Glutamatergic neuron (in vitro differentiated cells): ENCODE measurements at places on chromosomes 12 and 14. TPM values are rescaled to one million over a fixed set of nuclear protein-coding genes. Genes with fewer than 3 reads are reported as not detected.

GRCh38 chr14:52072266-52072780 lies 3.5 kb upstream of the NID2 start:
- no peak for DNase-seq

- DNase-seq, result no peak
Observed at GRCh38 chr12:47085815-47086252, 6.1 kb upstream of the AMIGO2 start.

The TMPRSS12 gene
- total RNA-seq, result not detected

- no peak for DNase-seq
Observed at GRCh38 chr12:80441921-80442320, 2.1 kb upstream of the PTPRQ start.

- no peak for DNase-seq
Observed at GRCh38 chr14:22088614-22089342, 415.2 kb upstream of the OR4E1 start.

- no peak for DNase-seq
Observed at GRCh38 chr12:50971946-50972345, 19.6 kb downstream of the HIGD1C start.

GRCh38 chr12:74685385-74685784 lies 147.8 kb downstream of the ATXN7L3B start:
- no peak for DNase-seq

DNA sequence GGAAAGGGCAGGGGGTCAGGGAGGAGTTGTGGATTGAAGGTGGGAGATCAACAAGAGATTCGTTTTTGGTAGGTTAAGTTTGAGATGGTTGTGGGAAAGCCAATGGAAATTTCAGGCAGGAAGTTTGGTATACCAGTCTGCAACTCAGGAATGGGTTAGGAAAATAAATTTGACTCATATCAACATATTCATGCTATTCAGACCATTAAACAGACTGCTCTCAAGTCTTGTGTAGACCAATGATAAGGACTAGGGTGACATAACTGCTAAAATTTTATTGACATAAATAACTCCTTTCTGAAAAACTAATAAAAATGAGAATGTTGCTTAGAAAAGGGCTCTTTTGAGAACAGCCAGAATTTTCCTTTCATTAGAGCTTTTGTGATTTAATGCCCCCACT lies 60.0 kb downstream of the PLEKHA5 start:
- no peak for DNase-seq

GRCh38 chr12:65594409-65594808 lies 229.9 kb upstream of the HMGA2 start:
- DNase-seq, result no peak

GRCh38 chr14:88379706-88380343 lies 5.6 kb upstream of the SPATA7 start:
- no peak for DNase-seq

The TFCP2 gene
- total RNA-seq, result 21.7 TPM

GRCh38 chr12:30985814-30986452 lies 59.4 kb downstream of the TSPAN11 start:
- DNase-seq, result peak; percentile 74
